Activated CD4-positive, alpha-beta T cell treated with anti-CD3 and anti-CD28 coated beads, Interleukin-2, Interleukin-6, amounts not matched to agents 100 ng/mL and 50 ng/mL, durations not matched to agents 16 hours and 8 hours (primary cell): ENCODE measurements at places on chromosomes 4 and X.

- DNase-seq = no peak
Observed at GRCh38 chr4:177033632-177034031, 240.9 kb upstream of the VEGFC start.

GRCh38 chrX:9390121-9390520 lies 74.7 kb upstream of the TBL1X start:
- DNase-seq = no peak

DNA sequence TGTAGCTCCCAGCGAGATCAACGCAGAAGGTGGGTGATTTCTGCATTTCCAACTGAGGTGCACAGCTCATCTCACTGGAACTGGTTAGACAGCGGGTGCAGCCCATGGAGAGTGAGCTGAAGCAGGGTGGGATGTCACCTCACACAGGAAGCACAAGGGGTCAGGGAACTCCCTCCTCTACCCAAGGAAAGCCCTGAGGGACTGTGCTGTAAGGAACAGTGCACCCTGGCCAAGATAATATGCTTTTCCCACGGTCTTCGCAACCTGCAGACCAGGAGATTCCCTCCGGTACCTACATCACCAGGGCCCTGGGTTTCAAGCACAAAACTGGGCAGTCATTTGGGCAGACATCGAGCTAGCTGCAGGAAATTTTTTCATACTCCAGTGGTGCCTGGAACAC lies 216.4 kb upstream of the TET2 start:
- DNase-seq = no peak

DNA sequence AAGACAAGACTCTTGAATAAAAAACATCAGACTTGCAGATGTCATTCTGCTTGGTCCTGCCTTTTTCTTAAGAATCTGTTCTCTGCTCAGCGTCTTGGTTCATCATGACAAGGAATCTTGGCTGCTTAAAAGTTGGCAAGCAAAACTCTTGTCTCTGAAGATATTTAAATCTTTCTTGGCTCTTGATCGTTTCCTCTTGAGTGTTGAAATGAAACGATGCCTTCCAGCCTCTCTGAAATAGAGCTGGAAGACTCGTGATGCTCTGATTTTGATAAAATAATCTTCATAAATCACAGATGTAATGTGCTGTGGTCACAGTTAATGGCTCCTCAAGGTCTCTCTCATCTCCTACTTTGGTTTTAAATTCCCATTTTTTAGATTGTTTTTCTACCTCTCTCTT lies 39.9 kb upstream of the TMEM192 start:
- DNase-seq = no peak

DNA sequence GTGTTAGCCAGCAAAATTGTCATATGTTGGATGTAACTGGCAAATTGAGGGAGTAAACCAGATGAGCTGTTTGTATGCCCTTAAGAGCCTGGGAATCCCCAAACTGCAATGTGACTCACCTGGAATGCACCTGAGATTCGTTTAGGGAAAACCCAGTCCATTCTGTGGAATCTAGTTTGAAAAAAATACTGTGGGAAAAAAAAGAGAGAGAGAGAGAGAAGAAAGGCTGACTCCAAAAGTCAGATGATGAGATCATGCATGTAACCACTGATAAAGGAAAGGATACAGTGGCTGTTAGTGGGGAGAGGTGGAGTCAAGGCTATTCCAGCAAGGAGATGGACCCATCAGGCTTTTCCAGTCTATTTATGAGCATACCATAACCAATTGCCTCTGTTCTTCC lies 48.5 kb downstream of the SLC9A7 start:
- DNase-seq = no peak

DNA sequence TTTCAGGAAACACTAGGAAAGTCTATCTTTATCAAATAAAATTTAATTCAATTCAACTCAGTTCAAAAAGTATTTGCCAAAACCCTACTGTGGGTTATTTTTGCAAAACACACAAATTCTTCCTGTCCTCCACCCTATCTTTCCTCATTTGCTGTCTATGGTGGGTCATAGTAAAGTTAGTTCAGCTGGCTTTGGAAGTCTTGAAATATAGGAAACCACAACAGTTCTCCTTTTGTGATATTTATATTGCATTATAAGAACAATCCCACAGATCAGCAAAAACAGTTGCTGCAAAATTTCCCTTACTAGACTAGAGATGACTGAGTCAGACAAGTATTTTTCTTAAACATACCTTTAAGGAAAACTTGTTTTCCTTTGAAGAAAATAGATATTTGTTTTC lies 22.2 kb downstream of the CYBB start:
- no peak for DNase-seq

DNA sequence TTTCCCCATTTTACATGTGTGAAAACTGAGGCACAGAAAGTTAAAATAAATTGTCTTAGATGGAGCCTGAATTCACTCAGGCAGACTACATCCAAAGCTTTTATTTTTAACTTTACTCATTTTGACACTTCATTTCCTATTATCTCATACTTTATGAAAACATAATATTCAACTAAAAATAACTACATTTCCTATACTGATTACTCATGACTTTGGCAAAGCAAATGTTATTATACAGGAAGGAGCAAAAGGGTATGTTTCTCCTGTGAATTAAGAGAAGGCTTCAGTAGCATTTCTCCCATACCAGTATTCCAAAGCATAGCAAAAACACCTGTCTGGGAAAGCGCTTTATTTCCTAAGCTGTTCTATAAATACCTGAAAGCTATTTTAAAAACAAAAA lies 178.6 kb downstream of the ADAMTS3 start:
- DNase-seq = no peak

GRCh38 chr4:3011456-3012220 lies 48.3 kb downstream of the GRK4 start:
- no peak for DNase-seq

DNA sequence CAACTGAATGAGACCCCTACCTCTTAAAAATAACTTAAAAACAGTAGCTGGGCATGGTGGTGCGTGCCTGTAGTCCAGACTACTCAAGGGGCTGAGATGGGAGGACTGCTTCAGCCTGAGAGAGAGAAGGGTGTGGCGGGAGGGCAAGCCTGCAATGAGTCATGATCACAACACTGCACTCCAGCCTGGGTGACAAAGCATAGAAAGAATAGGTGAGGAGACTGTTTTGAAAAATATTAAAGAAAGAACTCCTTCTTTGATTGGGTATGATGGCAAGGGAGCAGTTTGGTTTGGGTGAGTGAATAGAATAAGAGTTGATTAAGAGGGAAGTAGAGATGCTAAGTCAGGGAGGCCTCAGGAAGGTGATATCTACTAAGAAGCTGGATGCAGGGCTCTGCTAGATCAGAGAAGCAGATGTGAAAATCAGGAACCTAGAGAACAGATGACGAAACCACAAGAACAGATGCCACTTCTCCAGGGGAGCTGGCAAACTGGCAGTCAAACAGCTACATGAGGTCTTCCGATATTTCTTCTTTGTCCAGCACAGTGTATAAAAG lies 318.6 kb downstream of the OPHN1 start:
- DNase-seq = no peak

DNA sequence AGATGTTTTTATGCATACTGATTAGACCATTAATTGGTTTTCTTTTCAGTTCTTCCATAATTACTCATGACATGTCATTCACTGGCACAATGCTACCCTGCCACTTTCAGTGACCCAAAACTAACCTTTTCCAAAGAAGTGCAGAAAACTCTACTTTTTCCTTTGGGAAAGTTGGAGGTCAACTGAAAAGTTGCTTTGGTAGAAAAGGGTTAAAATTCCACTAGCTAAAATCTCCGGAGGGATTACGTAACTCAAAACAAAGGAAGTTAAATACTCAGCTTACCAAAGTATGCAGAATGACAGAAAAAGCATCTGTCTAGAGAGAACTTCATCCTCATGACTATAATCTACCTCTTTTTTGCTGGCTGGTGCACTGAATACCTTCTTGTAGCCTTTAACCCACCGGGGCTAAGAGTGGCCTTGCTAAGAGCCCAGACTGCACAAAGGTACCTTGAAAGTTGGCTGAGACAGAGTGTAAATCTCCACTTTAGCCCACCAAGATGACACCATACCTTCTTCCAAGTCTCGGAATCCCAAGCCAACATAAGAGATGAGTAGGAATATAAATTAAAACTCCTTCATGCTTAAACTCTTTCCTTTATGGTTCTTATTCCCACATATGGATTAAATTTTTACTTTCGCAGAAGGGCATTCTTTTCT lies 1099.5 kb upstream of the INTU start:
- DNase-seq = no peak

DNA sequence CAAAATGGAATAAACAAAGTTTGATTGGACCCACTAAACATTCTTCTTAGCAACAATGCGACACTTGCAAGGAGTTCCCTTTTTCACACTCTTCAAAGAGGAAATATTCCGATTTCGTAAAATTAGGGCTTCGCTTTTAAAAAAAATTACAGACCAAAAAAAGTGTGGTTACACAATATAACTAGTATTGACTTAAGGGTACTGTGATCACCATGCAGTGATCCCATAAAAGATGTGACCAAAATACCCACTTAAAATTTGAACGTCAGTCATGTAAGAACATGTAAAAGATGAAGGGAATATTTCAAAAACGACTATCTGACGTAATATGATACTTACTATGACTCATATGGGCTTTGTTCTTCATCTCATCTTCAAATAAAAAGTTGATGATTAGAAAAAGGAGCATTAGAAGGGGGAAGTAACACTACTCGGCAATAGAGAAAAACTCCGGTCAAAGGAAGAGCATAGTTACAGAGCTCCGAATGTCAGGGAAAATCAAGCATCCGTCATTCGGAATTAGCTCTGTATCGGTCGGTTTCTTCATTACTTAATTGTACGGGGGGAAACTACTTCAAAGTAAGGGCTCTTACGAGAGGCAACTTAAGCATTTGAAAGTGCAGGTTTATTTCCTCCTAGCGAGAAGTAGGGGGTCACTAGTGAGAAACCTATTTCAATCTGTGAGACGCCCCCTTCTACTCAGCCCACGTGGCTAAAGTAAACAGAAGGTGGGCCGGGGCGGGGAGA lies 1.3 kb upstream of the TET2 start:
- peak; percentile 15 for DNase-seq

DNA sequence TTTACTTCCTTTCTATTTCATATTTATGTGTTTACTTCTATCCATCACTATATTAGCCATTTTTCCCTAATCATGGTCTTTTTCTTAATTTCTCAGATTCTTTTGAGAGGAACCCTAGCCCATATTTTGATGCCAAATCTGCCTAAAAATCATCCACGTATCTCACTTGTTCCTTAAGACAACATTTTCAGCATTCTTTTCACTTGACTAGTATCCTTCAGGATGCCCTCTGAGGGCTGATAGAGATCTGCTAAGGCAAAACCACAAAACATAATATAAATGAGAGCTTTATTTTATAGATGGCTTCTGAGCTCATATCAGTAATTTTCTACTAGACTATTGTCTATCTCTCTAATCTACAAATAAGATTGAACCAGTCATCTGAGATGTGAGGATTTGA lies 341.9 kb downstream of the GPM6A start:
- no peak for DNase-seq

DNA sequence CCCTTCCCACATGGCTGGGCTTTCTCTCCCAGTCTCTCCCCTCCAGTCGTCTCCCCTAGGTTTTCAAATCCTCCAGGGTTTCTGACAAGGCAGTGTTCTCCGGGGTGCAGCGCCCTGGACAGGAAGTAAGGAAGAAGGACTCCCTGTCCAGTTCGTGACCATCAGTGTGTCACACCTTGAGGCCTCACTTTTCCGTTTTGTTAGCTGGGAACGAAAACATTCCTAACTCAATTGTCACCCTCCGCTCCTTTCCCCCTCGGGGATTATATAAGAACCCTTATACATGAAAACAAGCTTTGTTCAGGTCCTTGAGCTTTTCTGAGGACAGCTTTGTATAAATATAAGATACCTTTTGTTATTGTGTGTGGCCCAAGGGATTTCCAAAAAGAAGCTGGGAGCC lies 92.1 kb downstream of the KDR start:
- no peak for DNase-seq

- DNase-seq = no peak
Observed at GRCh38 chr4:168731706-168732414, 235.0 kb downstream of the PALLD start.

DNA sequence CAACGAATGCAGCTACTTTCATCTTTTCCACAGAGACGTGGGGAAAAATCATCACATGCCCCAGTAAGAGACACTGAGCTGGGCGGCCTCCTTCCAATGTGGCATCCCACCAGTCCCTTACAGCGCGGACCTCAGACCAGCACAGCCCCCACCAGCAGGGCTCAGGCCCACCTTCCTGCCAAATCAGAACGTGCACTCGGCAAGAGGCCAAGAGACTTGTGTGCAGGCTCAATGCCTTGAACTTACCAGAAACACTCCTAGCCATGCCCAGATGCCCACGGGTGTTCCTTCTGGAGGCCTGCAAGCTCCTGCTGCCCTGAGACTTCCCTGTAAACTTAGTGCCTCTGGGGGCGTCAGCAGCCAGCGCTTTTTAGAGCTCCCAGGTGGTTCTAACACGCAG lies 31.2 kb downstream of the WDR1 start:
- no peak for DNase-seq

GRCh38 chrX:110743679-110744340 lies 51.8 kb downstream of the CHRDL1 start:
- DNase-seq = peak; percentile 6
